ENCODE measurements at places on chromosomes 1 and 21.

DNA sequence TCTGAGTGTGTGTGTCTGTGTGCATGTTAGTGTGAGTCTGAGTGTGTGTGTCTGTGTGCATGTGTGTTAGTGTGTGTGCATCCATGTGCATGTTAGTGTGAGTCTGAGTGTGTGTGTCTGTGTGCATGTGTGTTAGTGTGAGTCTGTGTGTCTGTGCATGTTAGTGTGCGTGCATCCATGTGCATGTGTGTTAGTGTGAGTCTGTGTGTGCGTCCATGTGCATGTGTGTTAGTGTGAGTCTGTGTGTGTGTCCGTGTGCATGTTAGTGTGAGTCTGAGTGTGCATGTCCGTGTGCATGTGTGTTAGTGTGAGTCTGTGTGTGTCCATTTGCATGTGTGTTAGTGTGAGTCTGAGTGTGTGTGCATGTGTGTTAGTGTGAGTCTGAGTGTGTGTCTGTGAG is 76.6 kb upstream of the ACTRT2 start:
- no peak for DNase-seq

DNA sequence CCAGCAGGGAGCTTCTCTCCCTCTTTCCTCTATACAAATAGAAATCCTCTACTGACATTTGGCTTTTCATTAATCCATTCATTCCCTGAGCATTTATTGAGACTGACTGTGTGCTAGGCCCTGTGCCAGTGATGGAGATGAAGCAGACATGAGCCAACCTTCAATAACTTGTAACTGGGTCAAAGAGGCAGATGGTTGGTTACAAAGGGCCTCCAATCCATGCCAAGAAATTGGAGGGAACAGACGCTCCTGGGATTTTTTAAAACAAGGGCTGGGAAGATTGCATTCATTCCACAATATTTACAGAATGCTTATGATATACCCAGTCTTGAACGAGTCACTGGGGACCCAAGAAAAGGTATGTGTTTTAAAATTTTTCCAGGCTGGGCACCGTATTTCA is 6.2 kb downstream of the HPCAL4 start:
- no peak for DNase-seq

GRCh38 chr1:72938408-72938807 is 656.1 kb upstream of the NEGR1 start:
- DNase-seq = no peak

DNA sequence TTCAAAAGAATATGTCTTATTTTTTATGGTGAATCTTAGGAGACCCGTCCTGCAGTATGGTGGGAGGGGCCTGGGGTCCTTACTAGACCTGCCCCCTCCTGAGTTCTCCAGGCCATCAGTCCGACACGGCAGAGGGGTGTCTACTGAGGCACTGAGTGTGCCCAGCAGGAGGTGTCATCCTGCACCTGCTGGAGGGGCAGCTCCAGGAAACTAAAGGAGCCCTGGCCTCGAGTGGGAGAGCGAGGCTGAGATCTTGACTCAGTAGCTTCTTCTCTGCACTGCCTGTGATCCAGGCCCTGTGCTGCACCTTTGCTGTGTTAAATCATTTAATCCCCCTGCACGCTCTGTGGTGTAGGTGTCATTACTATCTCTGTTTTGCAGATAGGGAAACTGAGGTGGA is 587.7 kb downstream of the PTPRU start:
- no peak for DNase-seq

GRCh38 chr1:1597275-1597930 is 2.5 kb downstream of the FNDC10 start:
- no peak for DNase-seq

DNA sequence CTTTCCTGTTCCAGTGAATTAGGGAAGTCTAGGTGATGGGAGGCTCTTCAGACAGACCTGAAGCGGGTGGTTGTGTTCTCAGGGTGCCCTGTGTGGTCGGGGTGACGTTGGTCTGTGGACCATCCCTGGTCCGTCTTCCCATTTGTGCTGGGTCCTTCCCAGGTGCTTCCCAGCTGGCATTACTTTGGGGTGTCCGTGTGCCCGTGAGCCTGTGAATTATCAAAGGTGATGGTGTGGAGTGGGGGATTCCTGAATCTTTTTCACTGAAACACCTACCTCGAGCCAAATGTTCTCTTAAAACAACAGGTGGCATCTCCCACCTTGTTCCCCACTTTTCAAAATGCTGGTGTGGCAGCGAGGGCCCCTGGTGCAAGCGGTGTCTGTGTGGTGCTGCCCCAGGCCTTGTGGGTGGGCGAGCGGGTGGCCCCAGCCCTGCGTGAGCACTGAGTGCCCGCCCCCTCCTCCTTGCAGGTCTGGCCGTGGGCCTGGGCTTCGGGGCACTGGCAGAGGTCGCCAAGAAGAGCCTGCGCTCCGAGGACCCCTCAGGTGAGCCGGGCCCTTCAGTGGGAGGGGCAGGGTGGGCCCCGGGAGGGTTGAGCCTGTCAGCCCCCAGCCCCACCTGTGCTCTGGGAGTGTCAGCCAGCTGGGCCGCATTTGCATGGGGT is 37.0 kb downstream of the COQ8A start:
- no peak for DNase-seq

DNA sequence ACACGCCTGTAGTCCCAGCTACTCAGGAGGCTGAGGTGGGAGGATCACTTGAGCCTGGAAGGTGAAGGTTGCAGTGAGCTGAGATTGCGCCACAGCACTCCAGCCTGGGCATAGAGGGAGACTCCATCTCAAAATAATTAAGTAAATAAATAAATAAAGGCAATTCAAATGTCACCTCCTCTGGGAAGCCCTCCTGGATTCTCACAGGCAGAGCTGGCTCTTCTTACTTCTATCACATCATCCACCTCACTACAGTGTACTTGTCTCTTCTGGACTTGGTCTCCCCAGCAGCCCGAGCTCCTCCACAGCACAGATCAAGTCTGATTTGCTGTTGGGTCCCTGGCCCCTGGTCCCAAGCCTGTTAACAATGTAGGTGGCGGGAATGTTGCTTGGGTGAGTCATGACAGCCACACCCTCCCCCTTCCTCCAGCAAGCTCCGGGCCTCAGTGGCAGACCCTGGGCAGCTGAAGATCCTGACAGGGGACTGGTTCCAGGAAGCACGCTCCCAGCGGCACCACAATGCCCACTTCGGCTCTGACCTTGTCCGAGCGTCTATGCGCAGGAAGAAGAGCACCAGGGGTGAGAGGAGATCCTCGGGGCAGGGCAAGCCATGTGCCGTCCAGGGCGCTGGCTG is 5.3 kb downstream of the SYTL1 start:
- DNase-seq = no peak

DNA sequence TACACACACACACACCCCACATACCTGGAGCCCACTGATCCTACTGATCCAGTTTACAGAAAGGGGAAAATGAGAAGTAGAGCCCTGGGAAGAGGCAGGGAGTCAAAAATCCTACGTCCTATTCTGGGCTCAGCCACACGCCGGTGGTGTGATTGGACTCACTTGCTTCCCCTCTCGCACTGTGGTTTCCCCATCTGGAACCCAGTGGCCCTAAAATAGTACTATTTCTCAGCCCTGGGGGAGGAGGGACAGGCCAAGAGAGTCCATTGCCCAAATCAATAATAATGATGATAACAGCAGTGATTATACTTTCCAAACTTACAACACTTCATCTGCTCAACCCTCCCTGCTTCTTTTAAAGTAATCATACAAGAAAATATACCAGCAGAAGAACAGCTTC is 2.9 kb upstream of the PIGR start:
- no peak for DNase-seq
